ENCODE measurements at places on chromosomes 6 and 20.
A peak's percentile ranks its signal among the peaks of the same experiment; 100 is the strongest.

GRCh38 chr6:12163149-12163548 is 127.0 kb upstream of the EDN1 start:
- DNase-seq, result no peak

- no peak for DNase-seq
These were observed 97.8 kb downstream of the NOL4L start for GRCh38 chr20:32487381-32487780.

GRCh38 chr6:6006006-6006427 is 708 bp downstream of the NRN1 start:
- no peak for DNase-seq

DNA sequence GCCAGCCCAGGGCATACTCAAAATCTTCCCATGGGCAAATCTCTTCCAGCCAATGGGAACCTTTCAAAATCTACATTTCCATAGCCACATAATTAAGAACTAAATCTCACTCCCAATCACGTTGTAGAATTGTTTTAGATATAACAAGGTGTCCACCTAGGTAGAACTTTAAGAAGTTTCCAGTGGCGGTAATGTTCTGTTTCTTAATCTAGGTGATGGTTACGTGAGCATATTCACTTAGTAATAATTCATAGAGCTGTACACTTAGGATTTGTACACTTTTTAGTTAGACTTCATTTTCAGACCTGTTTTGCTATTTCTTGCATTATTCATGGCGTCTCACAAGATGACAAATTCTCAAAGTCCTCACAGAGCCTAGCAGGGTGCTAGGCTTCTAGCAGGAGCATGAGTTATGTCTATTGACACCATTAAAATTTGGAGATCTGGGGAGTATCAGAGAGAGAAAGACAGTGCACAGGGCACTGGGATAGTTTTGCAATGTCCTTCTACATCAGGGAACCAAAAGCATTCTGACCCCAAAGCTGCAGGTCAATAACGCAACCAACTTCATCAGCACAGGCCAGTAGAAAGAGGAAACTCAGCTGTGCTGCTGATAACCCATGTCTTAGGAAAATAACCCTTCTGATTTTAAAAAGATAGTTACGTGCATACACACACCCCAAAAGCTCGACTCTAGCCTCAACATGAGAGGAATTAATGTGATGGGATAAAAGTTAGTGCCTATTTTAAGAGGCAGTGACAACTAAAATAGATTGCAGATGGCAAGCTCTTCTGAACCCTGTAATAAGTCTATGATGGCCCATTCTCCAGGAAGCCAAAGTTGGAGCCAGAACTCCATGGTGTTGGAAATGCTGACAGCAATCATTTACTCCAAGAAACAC is 518.1 kb upstream of the JARID2 start:
- no peak for DNase-seq

DNA sequence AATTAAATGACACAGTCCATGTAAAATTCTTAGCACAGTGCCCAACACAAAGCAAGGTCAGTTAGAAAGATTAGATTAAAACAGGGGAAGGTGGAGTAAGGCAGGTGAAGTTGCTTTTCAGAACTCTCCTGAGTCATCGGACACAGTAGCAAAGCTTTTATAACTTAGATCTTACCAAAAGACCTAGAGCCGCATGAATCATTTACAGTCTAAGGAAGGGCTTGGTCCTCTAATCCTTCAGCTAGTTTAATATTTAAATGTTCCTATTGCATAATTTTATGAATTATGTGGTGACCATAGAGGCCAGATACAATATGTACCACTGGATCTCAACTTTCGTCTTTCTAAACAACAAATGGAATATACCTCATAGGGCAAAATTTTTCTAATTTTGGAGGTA is 202.1 kb upstream of the SNX9 start:
- no peak for DNase-seq

DNA sequence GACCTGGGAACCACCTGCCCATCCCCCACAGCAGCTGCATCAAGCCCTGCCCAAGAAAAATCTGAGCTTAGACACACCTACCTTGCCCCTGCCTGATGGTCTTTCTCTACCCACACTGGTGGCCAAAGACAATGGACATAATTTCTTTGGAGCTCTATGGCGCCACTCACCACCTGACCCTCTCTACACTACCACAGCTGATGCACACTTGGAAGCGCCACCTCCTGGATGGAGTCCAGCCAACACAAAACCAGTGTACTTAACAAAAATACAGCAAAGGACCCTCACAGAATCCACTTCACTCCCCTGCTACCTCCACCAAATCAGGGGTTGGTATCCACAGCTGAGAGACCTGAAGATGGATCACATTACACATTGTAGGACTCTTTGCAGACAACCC is 39.7 kb upstream of the CLVS2 start:
- DNase-seq, result no peak

- peak; percentile 84 for DNase-seq
These were observed 31.4 kb downstream of the COL11A2 start for GRCh38 chr6:33160728-33161344.

DNA sequence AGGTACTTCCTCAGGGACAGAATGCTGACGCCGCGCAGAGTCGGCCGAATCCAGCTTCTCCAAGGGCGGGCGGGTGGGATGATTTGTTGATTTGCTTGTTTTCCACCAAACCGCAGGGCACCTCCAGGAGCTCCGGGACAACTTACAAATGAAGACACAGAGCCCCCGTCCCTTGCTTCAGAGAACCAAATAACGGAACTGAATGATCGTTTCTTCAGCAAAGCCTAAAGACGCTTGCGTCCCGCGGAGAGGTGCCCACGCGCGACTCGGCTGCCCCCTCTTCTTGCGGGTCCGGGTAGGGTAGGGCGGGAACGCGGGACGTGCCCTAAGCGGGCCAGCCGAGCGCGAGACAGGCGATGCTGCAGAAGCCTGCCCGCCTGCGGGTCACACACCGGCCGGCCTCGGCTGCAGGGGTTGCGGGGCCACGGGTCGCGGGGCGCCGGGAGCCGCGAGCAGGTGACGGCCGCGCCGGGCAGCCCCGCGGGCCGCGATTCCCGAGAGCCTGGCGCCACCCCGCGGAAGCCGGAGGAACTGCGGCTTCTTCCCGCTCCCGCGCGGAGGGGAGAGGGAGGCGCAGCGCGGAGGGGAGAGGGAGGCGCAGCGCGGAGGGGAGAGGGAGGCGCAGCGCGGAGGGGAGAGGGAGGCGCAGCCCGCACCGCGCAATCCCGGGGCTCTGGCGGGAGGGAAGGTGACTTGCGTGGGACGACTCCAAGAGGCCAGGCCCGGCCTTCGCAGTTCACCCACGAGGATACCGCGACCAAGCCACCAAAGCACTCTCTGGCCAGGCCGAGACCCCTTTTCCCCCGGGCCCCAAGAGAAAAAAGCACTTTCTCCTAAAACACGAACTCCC is 7.7 kb upstream of the FOXF2 start:
- no peak for DNase-seq

- no peak for DNase-seq
These were observed 1378.6 kb upstream of the DEFB115 start for GRCh38 chr20:29878777-29879442.

DNA sequence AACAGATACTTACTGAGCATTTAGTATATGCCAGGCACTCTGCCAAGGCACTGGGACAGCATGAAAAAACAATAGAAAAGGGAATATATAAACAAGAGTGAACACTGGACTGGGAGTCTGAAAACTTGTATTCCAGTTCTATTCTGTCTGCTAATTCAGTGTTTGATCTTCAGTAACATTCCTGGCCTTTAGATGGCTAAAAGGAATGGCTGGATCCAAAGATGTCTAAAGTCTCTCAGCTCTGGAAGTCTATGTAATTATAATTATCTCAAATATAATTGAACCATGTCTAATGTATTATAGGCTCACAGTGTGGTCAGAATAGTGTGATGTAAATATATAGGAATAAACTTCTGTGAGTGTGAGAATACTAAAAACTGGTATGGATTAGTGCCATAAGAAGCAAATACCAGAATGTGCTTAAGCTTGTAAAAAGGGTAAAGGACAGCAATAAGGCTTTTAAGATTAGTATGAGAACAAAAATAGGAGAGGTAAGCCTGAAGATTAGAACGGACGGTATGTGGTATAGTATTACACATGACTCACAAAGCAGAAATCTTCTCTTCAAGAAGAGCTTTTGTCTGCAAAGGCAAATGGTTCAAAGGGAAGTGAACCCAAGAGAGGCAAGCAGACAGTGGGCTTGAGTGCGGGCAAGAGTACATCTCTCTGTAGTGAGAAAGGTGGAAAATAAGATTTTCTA is 68.5 kb downstream of the TMEM200A start:
- DNase-seq, result no peak

- no peak for DNase-seq
These were observed 277.1 kb upstream of the QKI start for GRCh38 chr6:163137398-163137881.

DNA sequence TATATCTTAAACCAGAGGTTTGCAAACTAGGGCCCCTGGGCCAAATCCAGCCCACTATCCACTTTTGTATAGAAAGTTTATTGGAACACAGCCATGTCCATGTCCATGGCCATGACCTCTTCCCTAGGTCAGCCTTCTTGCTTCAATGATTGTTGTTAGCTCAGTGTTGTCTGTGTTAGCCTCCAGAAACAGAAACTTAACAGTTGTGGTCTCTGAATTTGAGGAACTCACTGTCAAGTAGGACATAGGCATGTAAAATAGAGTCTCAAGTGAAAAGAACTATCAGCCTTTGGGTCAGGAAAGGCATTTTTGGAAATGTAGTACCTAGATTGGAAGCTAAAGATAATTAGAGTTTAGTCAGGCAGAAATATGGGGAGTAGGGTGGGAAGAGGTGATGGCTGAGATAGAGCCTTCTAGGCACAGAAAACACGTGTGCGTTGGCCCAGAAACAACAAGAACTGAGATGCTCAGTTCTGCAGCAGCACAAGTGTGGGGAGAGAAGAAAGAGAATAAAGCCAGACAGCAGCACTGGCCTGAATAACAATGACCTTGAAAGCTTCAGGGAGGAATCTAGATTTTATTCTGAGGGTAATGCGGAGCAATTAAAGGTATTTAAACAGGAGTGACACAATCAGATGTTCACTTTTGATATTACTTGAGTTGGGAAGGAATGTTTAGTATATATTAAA is 87.0 kb upstream of the OLIG3 start:
- DNase-seq, result no peak

DNA sequence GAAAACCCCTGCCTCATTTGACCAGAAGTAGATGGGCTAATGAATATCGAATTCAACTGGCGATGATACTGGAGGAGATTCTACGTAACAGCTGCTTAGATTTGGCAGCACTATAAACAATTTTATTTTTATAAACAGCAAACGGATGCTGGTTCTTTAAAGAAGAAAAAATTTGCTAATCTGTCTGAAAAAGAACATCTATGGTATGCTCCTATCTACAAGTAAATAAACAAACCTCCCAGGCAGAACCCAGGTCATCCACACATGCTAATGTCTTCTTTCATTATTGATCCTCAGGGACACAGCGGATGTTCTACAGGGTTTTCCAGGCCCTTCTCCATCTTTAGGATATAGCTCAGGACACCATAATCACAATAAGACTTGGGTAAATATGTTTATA is 291.3 kb downstream of the ALDH8A1 start:
- no peak for DNase-seq

DNA sequence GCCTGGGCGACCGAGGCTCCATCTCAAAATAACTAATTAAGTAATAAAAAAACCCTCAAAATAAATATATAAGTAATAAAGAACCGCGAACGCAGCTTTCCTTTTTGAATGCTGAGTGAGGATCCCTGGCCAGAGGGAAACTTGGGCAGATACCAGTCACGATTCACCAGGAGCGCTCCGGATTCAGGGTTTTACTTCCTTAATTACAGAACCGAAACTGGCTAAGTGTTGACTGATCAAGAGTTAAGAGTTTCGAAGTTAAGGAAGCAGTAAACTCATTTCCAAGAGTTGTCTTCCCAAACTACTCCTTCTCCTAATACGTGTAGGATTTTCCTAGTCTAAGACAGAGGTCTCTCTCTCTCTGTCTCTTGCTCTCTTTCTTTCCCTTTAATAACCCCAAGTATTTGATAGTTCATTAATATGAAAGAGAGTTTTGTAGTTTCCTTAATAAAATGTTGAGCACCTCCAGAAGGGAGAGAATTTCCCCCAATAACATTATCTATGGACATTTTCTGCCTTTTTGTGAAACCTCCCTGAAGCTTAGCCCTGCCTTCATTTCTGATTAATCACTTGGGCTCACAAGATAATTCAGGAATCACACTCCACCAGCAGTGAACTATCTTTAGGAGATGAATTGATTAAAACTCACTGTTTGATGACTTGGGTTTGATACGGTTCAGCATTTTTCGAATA is 61.4 kb upstream of the ZNF217 start:
- no peak for DNase-seq

GRCh38 chr20:58117944-58118343 is 110.5 kb downstream of the ANKRD60 start:
- DNase-seq, result no peak

DNA sequence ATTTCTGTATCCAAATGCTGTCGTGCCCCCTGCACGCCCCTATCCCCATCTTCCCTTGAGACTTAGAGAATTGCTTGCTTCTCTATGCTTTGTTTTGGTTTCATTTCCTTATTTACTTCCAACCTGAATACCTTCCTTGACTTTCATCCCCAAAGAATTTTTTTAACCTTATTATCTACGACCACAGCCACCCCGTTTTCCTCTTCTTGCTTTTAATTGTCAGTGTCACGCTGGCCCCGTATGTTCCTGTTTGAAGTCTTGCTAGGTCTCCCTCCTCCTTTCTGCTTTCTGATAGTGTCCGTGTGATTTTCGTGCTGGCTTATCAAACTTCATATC is 40.1 kb downstream of the RNF217 start:
- no peak for DNase-seq

DNA sequence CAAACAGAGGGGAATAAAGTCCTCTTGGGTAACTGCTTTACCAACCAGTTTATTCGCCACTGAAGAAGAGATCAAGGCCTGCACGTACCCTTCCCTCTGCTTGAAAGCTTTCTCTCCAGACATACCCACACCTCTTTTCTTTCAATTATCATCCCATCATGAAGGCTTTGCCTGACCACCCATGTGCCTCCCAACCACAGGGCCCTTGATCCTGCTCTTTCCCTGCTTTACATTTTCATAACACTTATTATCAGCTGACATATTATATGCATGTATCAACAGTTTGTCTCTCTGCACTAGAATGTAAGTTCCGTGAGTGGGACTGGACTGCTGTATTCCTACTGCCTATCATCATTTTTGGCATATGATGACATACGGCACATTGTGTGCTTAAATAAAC is 20.9 kb upstream of the RPN2 start:
- no peak for DNase-seq

GRCh38 chr20:45456632-45457031 is 12.9 kb upstream of the WFDC2 start:
- DNase-seq, result no peak

- no peak for DNase-seq
These were observed 61.4 kb upstream of the NT5E start for GRCh38 chr6:85388531-85388930.

- DNase-seq, result no peak
These were observed 102.6 kb downstream of the IBTK start for GRCh38 chr6:82144852-82145340.

DNA sequence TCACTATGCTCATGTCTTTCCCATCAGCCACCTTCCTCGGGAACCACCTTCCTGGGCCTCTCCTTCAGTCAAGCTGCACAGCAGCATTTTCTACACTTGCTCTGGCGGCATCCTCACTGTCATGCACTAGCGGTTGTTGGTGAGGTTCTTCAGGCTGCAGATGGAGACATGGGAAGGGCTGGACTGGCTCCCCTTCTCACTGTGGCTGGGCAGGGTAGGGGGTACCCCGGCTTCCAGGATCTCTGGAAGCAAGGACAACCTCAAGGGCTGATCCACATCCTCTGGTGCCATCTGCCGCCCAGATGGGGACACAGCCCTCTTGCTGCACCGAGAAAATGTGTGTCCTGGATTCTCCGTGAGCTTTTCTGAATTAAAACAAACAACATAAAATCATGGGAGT is 180.1 kb upstream of the RNF24 start:
- DNase-seq, result no peak
